Left forelimb (tissue), 1 donor: ENCODE measurements at places on chromosomes 13 and 19.

DNA sequence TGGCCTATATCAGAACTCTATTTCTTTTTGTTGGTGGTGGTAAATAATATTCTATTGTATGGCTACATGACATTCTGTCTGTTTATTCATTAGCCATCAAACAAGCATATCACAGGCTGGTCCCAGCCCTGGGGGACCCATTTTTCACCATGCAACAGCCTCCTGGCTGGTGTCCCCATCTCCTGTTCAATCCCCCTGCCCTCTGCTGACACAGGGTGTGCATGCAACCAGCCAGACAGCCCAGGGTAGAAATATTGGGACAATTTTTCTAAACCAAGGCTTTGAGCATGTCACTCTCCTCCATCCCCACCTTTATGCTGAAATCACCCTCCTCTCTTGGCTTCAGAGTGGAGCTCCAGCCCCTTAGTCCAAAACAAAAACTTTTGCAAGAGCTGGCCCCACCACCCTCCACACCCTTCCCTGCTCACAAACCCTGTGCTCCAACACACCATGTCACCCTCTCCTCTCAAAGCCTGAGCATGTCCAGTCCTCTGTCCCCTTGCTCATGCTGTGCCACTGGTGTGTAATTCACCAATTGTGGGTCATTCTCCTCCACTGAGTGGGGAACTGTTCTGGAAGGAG lies 153.0 kb upstream of the UQCRFS1 start:
- no peak for DNase-seq

- no peak for DNase-seq
Observed at GRCh38 chr19:16168465-16169081, 4.8 kb downstream of the CIB3 start.

- no peak for DNase-seq
Observed at GRCh38 chr13:30796132-30796572, 60.8 kb downstream of the ALOX5AP start.

DNA sequence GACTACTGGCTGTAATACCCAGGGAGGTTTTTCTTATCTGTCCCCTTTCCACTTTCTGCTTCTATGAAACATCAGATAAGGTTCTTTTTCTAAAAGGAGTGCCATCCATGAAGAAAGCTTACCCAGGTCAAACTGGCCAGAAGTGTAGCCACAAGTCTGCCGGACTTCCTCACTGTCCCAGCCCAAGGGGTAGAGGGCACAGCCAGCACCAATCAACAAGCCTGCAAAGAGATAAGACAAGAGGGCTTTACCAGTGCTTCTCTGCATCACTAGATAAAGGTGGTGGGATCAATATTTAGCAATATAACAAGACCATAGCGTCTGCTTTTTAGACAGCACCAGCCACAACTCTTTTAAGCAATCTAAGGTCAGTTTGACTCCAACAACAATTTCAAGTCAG lies 224.7 kb downstream of the LHFPL6 start:
- no peak for DNase-seq

GRCh38 chr19:13262450-13262849 lies 112.2 kb downstream of the IER2 start:
- no peak for DNase-seq

- no peak for DNase-seq
Observed at GRCh38 chr13:71583581-71583980, 283.4 kb downstream of the DACH1 start.

DNA sequence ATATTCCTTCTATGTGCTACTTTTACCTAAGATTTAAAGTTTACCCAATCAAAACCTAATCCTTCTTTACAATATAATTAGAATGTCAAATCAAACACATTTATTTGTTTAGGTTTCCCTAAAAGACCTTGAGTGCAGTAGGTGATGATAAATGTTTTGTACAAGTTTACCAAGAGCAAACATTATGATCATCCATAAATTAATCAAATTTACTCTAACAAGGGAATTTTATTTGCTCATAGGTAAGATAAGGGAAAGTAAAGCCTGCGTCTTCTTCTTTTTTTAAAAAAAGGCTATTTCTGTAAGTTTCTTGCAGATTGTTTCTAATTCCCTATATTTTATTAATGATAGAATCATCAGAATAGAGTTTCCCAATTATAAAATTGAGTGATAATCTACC lies 48.0 kb upstream of the PCDH17 start:
- DNase-seq, result no peak

GRCh38 chr19:39296055-39296645 lies at the start of gene IFNL1:
Gene IFNL1 (plus strand): TSS chr19:39296407. CDS start chr19:39296422, 15 bp downstream.
- DNase-seq, result no peak

DNA sequence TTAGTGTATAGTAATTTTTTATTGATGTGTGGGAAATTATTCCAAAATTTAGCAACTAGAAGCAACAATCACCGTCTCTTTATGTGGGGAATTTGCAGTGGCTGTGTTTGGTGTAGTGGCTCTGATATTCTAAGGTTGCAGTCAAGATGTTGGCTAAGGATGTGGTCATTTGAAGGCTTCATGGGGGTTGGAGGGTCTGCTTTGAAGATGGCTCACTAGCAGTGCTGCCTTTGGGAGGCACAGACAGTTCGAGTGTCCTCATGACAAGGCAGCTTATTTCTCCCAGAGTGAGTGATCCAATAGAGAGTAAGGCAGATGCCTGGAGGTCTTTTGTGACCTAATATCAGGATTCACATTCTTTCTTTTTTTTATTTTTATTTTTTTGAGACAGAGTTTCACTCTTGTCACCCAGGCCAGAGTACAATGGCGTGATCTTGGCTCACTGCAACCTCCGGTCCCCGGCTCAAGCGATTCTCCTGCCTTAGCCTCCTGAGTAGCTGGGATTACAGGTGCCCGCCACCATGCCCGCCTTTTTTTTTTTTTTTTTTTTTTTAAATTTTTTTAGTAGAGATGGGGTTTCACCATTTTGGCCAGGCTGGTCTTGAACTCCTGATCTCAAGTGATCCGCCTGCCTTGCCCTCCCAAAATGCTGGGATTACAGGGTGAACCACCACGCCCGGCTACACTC lies 8.7 kb downstream of the GPI start:
- no peak for DNase-seq

DNA sequence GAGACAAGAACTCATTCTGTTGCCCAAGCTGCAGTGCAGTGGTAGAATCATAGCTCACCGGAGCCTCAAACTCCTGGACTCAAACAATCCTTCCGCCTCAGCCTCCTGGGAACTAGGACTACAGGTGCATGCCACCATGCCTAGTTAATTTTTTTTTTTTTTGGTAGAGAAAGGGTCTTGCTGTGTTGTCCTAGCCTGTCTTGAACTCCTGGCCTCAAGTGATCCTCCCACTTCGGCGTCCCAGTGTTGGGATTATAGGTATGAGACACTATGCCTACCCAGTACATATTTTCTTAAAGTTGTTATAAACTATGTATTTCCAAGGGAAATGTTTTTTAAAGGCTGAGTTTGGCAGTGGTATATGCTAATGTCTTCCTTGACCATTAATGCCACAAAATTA lies 412.6 kb downstream of the KLF12 start:
- no peak for DNase-seq

- DNase-seq, result no peak
Observed at GRCh38 chr13:44583137-44583536, 7.0 kb upstream of the TSC22D1 start.

- no peak for DNase-seq
Observed at GRCh38 chr13:40432018-40432978, 234.1 kb downstream of the FOXO1 start.

GRCh38 chr19:53581871-53582279 lies 43.9 kb downstream of the ZNF331 start:
- DNase-seq, result no peak

DNA sequence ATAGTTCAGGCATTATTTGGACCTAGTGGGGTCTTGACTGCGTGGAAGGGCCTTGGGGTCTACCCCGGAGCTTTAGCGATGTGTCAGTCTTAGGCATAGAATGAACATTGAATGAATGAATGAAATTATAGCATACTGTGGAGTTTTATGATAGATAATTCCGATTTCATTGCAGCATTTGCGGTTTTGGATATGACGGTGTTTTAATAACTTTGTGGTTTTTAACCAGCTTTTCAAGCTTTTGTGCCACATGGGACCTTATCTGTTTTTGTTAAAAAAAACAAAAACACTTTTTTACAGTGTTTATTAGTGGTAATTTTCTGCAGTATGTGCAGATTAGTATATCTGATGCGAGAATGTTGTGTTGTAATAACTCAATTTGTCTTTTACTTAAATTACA lies 696 bp downstream of the NUP58 start:
- no peak for DNase-seq

- no peak for DNase-seq
Observed at GRCh38 chr13:97141097-97141496, 81.0 kb upstream of the MBNL2 start.

GRCh38 chr13:44760434-44760833 lies 184.3 kb upstream of the TSC22D1 start:
- DNase-seq, result no peak

DNA sequence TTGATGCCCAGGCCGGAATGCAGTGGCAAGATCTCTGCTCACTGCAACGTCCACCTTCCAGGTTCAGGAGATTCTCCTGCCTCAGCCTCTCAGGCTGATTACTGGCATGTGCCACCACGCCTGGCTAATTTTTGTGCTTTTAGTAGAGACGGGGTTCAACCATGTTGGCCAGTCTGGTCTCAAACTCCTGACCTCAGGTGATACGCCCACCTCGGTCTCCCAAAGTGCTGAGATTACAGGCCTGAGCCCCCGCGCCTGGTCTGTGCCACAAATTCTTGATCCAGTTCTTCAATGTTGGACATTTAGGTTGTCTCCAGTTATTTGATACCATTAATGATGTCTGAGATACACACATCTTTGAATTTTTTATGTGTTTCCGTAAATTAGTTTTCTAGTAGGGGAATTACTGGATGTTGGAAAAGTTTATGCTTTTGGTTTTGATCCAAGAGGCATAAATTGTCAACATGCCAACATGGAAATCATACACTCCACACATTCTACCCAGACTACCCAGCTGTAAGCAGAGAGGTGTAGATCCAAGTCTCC lies 525 bp upstream of the COG3 start:
- DNase-seq, result no peak

GRCh38 chr19:50932018-50932689 lies 20.7 kb downstream of the KLK5 start:
- DNase-seq, result no peak

DNA sequence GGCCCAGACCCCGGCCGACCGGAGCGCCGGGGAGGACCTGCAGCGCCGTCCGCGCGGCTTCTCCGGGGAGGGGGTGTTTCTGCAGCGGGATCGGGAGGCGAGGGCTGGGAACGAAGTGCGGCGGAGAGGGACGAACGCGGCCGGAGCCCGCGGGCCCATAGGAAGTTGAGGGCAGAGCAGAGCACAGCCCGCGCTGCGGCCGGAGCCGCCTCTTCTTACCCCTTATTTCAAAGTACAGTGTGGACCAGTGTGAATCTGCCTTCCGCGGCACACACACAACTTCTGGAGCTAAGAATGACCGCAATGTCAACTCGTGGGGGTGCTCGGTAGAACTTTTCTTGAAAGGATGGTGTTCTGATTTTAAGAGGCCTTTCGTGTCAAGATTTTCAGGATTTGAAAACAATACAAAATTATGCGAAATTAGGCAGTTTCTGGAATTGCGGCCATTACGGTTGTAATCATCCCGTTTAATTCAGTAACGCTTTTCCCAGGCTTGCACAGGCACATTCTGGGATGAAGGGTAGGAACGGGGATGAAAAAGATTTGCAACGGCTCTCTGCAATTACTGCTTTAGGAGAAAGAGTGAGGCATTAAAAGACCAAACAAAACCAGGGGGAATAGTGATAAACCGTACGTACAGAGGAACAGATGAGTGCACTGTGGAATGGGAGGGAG lies 821 bp downstream of the TDRD3 start:
- DNase-seq, result peak; percentile 87

GRCh38 chr13:33757713-33758112 lies 60.2 kb upstream of the RFC3 start:
- no peak for DNase-seq

GRCh38 chr13:98581971-98582702 lies 5.2 kb upstream of the STK24 start:
- DNase-seq, result no peak

DNA sequence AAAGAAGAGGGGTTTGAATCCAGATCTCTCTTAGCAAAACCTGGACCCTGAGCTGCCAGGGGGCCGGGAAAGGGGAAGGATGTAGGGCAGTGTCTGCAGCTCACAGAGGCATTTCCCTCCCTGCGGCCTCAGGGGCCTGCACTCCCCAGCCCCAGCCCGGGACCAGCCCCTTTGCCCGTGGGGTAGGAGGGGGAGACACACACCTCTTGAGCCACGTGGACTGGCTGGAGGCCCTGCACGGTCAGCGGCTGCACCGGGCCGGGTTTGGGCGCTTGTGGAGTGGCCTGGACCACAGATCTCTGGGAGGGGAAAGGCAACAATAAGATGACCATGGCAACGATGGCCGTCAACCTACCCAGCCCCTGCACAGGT lies 26.9 kb downstream of the RFX1 start:
- peak; percentile 79 for DNase-seq

GRCh38 chr19:18306209-18306887 lies 16.5 kb downstream of the LSM4 start:
- DNase-seq, result no peak

DNA sequence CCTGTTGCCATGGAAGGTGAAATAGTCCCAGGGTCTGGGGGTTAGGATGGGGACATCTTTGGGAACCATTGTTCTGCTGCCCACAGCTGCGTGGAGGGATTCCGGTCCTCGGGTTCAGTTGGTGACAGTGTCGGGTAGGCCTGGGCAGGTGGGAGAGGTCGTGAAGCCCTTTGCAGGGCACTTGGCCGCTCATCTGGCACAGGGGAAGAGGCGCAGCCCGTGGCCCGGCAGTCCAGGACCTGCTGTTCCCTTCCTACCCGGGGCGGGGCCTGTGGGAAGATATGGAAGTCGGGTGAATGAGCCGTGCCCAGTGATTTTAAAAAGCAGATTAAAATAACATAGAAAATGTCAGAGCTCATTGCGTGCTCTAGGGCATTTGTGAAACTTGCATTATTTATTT lies 44.8 kb downstream of the KDM4B start:
- DNase-seq, result no peak

DNA sequence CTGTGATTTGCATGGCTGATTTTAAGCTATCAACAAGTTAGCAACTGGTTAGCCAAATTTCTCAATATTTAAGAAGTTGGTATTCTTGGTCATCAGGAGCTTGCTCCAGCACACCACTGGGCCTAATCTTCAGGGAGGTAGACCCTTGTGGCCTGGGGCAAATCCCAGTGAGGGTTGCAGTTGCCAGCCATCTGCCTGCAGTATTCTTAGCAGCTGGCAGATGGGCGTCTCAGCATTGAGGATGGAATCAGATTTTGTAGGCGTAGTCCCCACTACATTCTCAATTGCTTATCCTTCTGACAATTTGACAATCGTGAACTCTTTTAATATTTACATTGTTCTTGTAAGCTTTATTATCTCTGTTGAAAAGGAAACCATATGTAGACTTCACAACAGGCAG lies 1266.2 kb downstream of the SLITRK5 start:
- no peak for DNase-seq

DNA sequence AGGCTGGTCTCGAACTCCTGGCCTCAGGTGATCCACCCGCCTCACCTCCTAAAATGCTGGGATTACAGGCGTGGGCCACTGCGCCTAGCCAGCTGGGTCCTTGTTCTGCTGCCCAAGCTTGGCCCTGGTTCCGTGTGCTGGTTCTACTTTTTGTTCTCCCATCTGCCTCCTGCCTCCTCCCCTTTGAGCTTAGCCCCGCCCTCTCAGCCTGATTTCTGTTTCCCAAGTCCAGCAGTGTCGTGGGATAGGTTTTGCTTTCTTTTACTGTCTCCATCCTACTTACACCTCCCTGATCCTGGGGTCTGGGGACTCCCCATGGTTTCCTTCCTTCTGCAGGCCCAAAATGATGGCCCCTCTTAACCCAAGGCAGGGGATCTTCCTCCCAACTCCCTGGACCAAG lies 2.4 kb downstream of the BLOC1S3 start:
- DNase-seq, result no peak
